ENCODE measurements at places on chromosomes 4 and X. TPM values are rescaled to one million over a fixed set of nuclear protein-coding genes. Genes with fewer than 3 reads are reported as not detected.

The CNGA1 gene
- not detected for total RNA-seq

The AFF2 gene
- 0.06 TPM for total RNA-seq

The XAGE2 gene
- total RNA-seq = not detected

The TEC gene
- 8.4 TPM for total RNA-seq

The SCML2 gene
- 30.2 TPM for total RNA-seq

The DCTD gene
- total RNA-seq = 73.6 TPM

The DRP2 gene
- 3.4 TPM for total RNA-seq

Measured in SJCRH30 (cell line).